Adrenal gland (tissue), 19 donors: ENCODE measurements at places on chromosomes 13 and 19. TPM values are rescaled to one million over a fixed set of nuclear protein-coding genes. Genes with fewer than 3 reads are reported as not detected.
A peak's percentile ranks its signal among the peaks of the same experiment; 100 is the strongest.

DNA sequence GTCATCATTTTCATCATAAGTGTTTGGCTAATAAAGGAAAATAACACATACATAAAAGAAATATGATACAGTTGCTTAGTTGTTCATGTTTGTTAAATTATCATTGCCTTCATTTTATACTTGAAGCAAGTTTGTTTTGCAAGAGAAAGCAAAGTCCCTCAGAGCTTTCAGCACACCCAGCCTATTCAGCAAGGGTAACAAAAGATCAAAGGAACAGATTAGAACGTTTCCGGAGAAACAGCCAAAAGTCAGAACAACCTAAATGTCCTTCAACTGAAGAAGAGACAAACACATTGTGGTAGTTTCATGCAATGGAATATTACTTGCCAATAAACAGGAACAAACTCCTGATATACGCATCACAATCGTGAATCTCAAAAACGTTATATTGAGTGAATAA is 380.7 kb downstream of the MZT1 start:
- no peak for DNase-seq

DNA sequence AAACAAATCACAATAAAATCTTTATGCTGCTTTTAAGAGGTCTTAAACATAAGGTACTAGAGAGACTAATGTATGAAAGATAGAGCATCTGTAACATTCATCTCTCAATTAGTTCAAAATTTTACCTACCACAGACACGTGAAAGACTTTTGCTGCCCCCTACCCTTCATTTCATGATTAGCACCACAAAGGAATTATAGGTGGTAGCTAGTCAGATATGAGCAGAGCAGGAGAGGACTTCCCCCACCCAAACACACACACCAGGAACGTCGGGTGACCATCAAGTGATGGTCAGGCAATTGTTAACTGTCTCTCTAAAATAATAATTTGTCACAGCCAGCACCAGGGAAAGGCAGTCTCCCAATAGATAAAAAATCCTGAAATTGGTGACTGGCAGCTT is 1531.7 kb upstream of the SPRY2 start:
- DNase-seq, result no peak

DNA sequence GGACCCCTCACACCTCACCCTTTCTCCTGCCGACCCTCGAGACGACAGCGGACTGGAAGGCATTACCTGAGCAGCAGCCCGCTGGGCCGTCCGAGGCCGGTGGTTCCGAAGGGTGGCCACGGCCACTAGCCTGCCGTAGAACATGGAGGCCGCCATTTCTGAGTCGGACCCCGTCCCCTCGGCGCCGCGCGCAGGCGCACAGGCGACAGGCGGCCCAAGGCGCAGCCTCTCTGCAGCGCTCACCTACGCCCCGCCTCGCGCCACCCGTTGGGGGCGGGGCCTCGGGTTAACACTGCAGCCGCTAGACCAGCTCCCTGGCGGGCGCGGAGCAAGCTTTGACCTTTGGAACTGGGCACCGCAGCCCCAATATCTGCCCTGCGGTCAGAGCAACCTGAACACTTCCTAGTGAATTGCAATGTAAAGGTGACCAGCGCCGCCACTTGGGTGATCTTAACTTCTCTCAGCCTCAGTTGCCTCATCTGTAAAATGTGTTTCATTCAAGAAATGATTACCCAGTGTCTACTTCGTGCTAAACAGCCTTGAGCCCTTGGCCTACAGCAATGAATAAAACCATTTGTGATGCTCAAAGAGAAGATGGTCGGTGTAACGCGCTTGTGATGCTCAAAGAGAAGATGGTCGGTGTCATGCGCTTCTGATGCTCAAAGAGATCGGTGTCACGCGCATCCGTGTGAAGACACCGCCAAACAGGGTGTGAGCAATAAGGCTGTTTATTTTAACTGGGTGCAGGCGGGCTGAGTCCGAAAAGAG is at the start of gene SUCLA2:
Gene SUCLA2, minus strand, starts transcription at position 160 of the 768 bp plus-strand sequence. Its CDS starts 4 bp downstream, at position 156.
- DNase-seq, result peak; percentile 91

GRCh38 chr19:35213663-35214632 is 14.6 kb downstream of the FAM187B start:
- peak; percentile 95 for DNase-seq

- no peak for DNase-seq
Observed at GRCh38 chr19:43688059-43688701, 18.2 kb upstream of the PLAUR start.

- DNase-seq, result no peak
Observed at GRCh38 chr13:42334329-42334706, 62.4 kb downstream of the AKAP11 start.

DNA sequence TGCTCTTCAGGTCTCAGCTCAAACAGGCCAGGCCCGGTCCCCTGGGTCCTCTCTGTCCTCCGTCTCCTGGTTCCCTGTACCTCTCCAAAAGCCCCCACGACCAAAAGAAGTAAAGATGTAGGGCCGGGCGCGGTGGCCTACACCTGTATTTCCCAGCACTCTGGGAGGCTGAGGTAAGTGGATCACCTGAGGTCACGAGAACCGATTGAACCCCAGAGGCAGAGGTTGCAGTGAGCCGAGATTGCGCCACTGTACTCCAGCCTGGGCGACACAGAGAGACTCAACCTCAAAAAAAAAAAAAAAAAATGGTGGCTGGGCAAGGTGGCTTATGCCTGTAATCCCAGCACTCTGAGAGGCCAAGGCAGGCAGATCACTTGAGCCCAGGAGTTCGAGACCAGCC is 22.0 kb upstream of the BCL3 start:
- no peak for DNase-seq

GRCh38 chr19:23439623-23440022 is 44.4 kb upstream of the ZNF91 start:
- no peak for DNase-seq

DNA sequence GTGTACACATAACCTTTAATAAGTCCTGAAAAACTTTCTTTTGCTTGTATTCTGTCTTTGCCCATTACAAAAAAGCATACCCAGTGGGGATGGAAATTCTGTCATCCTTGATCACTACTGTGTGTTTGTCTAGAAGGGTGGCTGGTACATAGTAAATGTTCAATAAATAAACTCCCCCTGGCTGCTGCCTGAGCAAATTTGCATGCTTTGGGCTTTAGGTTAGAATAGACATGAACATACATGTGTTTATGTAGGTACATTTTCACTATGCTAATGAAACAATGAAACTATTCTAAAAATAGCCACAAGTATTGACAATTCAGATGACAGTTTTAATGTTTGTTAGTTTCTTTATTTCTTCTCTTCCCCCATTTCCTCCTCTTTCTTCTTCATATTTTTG is 36.1 kb downstream of the TNFSF13B start:
- no peak for DNase-seq

DNA sequence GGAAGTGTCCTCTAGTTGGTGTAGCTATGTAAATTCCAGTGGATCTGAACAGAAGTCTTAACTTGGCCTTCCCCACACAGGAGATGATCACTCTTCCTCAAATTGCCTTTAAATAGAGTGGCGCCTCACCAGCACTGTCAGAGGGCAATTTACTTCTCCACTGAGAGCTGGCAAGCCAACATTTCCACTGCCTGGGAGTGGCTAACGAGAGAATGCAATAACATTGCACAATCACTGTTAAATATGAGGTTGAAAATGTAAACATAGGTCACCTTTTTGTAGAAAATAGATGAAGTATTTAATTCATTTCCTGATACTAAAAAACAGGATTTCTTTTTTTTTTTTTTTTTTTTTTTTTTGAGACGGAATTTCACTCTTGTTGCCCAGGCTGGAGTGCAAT is 55.4 kb upstream of the UBL3 start:
- peak; percentile 18 for DNase-seq

DNA sequence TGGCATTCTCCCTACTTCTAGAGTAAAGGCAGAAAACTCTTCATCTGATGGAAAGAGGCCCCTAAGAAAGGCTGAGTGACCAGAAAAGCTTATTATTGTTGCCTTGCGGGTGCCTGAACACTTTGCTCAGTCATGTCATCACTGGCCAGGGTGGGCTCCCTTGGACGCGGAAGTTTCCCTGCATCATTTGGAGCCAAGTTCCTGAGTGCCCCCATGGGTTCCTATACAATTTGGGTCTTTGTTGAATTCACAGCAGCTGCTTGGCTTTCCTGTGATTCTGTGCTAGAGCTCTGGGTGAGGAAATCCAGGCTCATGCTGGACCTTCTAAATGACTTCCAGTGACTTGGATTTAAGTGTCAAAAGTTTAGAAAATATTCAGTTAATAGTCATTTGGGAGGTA is 232.9 kb downstream of the LHFPL6 start:
- no peak for DNase-seq

DNA sequence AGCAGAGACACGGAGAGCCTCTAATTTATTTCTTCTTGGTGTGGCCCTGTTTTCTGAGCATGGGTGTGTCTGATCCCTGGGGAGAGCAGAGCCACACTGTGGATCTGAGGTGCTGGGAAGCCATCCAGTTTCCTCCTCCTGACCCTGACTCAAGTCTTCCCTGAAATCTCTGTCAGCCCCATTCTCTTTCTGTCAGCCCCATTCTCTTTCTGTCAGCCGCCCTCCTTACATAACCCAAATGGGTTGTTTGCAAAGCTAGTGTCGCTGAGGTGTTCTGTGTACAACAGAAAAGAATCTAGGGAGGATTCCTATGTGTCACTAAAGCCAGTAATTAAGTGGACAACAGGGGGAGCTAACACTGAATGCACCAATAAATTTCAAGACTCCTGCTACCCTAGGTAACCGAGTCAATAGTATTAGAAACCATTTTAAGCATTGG is 50.2 kb downstream of the LRCH1 start:
- no peak for DNase-seq

DNA sequence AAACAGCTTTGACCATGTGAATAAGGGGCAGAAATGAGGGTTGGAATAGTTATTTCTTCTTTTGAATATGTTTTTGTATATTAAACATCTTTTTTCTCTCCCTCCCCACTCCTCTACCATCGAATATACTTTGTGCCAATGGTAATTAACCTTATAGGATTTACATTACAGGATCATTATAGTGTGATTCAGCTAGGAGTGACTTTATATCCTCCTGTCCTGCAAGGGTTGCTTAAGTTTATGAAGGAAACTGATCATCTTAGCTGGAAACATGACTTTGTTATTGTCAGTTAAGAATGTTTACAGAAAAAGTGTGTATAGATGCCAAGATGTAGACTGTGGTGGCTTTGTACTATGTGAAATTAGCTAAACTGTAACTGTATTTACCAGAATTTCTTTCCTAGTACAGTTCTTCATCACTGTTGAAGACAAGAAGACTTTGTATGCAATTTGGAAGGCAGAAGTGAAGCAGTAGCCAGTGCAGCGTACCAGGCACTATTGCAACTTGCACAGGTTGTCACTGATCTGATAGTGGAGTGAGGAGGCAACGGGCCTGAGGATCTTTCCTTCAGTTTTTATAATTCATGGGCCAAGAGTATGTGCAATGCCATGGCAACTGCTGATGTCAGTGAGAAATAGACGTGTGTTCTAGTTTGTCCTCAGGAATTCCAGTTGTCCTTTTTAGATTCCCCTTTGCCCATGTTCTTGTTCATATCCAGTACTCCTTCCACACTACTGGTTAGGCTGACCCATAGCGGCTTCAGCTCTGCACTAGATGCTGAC is 8.2 kb upstream of the PAN3 start:
- DNase-seq, result no peak

GRCh38 chr13:109422161-109422560 is 364.2 kb downstream of the IRS2 start:
- no peak for DNase-seq

- no peak for DNase-seq
Observed at GRCh38 chr13:106738186-106738678, 170.3 kb upstream of the ARGLU1 start.

The CD37 gene
- total RNA-seq, result 0.61 TPM

The HNRNPA1L2 gene
- total RNA-seq, result 3.4 TPM

The ZNF578 gene
- total RNA-seq, result 0.88 TPM

The KIR3DL2 gene
- not detected for total RNA-seq

The ACP7 gene
- not detected for total RNA-seq

The TSSK6 gene
- total RNA-seq, result 5.6 TPM

The KCNK6 gene
- total RNA-seq, result 4.9 TPM
